Effector CD4-positive, alpha-beta T cell (primary cell): ENCODE measurements at places on chromosomes 16 and 17.
A peak's percentile ranks its signal among the peaks of the same experiment; 100 is the strongest.

DNA sequence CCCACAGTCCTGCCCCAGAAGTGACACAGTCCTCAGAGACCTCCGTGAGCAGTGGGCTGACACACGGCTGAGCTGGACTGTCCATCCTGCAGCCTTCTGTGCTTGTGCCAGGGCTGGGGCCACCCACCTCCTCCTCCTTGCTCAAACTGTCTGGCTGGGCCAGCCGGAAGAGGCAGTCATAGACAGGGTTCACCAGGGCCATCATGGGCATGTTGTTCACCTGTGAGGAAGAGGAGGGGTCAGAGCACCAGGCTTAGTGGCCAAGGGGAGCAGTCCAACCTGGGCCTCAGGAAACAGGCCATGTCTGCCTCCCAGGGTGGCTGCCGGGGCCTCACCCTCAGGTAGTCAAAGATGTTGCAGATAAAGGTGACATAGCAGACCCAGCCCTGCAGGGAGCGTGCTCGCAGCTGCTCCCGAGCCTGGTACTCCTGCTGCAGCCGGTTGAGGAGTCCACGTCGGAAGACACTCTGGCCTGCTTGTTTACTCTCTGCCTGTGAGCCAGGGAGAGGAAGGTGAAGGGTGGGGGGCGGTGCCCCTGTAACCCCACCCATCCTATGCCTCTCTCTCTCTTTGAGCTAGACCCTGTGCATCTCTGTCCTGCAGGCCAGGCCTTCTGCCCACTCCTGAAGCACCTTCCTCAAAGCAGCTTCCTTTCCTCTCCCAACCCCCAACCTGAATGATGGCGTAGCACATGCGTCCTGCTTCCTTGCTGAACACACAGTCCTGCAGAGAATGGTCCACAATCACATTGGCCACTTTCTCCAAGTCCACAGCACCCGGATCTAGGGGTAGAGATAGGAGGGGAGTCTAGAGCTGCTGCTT lies 3.4 kb downstream of the MIF4GD start:
- no peak for DNase-seq

- DNase-seq: no peak
These were observed 538.3 kb downstream of the NPIPA7 start for GRCh38 chr16:16917191-16917785.

GRCh38 chr16:30375864-30376263 lies 1.3 kb downstream of the MYL11 start:
- no peak for DNase-seq

DNA sequence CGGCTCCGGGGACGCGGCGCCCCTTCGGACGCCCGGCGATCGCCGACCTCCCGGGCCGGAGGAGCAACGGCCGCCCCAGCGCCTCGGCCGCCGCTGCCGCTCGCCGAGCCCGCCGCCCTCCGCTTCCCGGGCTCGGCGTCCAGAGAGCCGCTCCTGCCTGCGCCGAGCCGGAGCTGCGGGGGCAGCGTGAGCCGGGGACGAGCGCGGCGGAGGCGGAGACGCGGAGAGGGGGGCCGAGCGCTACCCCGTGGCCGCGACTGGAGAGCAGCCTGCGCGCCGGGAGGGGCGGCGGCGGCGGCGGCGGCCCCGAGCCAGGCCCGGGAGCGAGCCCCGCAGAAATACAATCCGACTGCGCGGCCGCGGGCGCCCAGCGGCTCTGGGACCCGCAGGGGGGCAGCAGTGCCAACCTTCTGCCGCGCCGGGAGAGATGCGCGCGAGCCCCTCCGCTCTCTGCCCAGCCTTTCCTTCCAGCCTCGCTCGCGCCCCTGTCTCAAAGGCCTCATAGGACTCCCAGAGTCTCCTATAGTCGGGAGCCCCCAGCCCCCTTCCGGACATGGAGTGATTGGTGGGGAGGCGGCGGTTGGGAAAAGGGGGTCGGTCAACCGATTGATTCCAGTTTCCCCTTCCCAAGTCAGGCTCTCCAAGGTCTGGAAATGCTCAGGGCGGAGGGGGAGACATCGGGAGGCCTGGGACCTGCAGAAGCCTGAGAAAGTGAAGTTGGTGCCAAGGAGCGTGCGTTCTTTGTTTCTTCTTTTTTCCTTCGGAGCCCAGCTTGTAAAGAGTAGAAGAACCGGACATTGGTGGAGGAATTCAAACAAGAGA lies 1.0 kb upstream of the SDK2 start:
- DNase-seq: no peak

DNA sequence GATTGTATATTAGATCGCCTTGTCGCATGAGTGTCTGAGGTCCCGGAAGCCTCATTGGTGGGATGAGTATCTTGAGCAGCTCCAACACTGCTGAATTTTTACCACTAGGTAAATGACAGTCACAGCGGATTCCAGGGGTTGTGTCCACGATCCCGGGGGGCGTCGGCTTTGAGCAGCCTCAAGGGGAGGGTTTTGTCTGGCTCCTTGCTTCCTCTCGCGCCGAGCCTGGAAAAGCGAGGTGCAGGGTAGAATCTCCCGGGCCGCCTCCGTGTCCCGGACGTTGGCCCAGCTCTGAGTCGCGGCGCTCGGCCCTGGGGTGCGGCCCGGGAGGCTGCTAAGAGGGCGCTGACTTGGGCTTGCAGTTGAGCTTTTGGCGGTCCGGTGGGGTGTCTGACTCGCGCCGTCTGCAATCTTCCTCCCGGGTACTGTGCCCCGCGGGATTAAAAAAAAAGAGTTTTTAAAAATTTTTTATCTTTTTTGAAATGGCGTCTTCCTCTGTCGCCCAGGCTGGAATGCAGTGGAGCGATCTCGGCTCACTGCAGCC lies 4.5 kb downstream of the OR1F1 start:
- no peak for DNase-seq

GRCh38 chr16:35210681-35211433 lies 1751.4 kb downstream of the TP53TG3F start:
- no peak for DNase-seq

- no peak for DNase-seq
These were observed 126.0 kb upstream of the GOT2 start for GRCh38 chr16:58859958-58860669.

- DNase-seq: no peak
These were observed 26.3 kb upstream of the CLEC18B start for GRCh38 chr16:74447578-74447977.

DNA sequence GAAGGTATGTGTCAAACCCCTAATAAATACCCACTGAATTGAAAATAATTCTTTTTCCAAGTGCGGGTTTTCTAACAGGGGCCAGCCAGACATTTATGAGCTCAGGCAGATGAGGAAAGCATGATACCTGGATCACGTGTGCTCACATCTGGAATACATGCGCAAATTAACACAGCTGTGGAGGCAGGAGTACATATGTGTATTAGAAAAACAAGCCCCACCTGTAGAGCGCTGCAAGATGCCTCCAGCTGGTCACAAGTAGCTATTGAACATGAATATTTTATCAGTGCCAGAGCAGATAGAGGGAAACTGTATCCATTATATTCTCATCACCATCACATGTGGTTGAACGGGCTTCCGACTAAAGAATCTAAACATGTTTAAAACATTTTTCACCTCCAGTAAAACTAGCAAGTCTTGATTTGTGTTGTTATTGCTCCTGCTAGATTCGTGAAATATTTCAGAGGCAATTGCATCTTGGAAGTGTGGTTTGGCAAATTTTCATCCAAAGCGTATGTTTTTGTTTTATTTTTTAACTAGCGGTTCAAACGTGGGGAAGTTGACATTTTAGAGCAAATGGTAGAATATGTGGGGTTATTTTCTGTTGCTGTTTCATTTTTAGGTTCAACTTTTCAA lies 482.8 kb downstream of the CDH13 start:
- DNase-seq: no peak

DNA sequence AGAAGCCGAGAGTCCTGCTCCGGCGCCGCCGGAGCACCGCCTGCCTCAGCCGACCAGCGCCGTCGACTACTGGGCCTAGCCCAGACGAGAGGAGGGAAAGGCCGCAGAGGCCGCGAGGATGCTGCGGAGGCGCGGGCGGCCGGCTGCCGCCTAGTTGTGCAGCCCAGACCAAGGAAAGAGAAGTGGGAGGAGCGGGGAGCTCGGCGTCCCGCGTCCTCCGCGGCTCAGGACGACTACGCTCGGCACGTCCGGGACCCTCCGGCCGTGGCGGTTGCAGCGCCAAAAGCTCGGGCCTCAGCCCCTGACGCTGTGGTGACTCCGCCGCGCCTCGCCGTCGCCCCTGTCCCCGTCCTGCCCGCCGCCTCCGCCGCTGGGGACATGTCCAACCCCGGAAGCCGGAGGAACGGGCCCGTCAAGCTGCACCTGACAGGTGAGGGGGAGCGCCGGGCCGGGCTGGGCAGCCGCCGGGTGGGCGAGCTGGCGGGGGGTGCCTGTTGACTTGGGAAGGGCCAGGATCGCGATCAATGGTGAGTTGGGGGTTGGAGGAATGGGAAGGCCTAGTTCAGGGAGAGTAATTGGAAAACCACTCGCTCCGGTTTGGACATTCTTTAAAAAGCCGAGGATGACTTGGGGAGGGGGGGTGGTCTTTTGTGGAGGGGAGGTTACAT lies 37.7 kb downstream of the RNF135 start:
- DNase-seq: peak; percentile 38

DNA sequence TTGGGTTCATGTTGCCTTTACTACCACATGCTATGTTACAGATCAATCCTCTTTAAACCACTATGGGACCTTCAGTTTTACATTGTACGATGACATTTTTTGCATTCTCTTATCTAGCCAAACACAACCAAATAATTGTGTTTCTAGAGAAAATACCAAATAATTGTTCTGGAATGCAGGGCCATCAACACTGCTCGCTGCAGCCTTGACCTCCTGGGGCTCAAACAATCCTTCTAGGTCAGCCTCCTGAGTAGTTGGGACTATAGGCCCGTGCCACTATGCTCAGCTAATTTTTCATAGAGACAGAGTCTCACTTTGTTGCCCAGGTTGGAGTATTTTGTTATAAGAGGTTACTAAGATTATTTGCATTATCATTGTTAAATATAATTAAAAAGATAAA lies 237.5 kb upstream of the PMFBP1 start:
- no peak for DNase-seq

GRCh38 chr17:64431534-64431933 lies 17.4 kb upstream of the MILR1 start:
- DNase-seq: no peak

- DNase-seq: no peak
These were observed 11.3 kb upstream of the TRAP1 start for GRCh38 chr16:3728424-3729160.

GRCh38 chr17:41190328-41190727 lies 641 bp downstream of the KRTAP9-1 start:
- DNase-seq: no peak

- DNase-seq: no peak
These were observed 49.4 kb downstream of the XPO6 start for GRCh38 chr16:28162326-28162877.
